ENCODE measurements at places on chromosomes 2 and 18.

- DNase-seq: peak; percentile 49
Measured at GRCh38 chr2:236180831-236181453, 12.8 kb upstream of the GBX2 start.

- DNase-seq: peak; percentile 91
Measured at GRCh38 chr2:239820836-239821693, 204.1 kb downstream of the NDUFA10 start.

GRCh38 chr2:227293531-227293930, 31.5 kb upstream of the MFF start:
- no peak for DNase-seq

DNA sequence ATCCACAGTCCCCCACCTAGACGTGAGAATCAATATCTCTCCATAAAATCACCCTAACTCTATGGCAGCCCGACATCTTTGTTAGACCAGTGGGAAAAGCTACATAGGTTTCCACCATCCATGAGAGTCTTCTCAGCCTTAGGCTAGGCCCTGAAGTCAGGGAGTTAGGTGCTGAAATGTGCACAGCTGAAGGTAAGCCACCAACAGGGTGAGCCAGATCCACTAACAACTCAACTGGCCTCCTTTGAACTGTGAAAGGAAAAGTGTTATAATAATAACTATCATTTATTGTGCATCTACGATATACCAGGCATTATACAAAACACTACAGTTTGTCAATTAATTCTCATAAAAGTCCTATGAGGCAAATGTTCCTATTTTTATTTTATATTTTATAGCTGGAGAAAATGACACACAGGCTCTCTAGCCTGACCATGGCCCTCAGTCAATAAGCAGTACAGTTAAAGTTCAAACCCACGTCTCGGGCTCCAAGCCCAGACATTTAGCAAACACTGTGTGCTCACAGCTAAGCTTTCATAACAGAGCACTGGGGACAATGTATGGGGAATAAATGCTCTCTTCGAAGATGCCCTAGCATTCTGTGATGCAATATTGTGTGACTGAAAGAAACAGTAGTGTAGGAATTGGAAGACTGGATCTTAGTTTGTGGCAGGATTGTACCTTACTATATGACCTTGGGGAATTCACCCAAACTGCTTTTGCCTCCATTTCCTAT, 11.2 kb upstream of the CYP27C1 start:
- DNase-seq: no peak

GRCh38 chr18:54210463-54210862, 14.0 kb downstream of the MBD2 start:
- DNase-seq: peak; percentile 59

GRCh38 chr2:27320958-27321543, 1.8 kb downstream of the MPV17 start:
- peak; percentile 70 for DNase-seq

GRCh38 chr2:31000970-31001369, 137.3 kb downstream of the GALNT14 start:
- DNase-seq: no peak

DNA sequence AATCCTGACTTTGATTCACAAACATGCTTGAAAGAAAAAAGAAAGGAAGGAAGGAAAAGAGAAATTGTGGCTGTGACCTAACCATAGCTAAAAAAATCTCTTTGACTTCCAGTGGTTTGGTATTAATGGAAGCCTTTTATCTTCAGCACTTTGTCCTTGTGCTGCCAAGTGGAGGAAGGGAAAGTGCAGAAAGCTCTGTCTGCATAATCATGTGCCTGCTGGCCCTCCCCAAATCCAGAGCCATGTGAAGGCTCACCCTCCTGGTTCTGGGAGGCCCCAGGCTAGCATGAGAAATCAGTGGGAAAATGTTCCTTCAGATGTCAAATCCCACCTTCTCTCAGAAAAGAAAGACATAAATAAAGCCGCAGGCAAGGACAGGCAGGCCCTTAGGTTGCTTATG, 48.3 kb upstream of the BMPR2 start:
- no peak for DNase-seq

- DNase-seq: no peak
Measured at GRCh38 chr2:238525990-238526389, 99.3 kb downstream of the ASB1 start.

GRCh38 chr2:18583905-18584607, 5.3 kb downstream of the NT5C1B start:
- no peak for DNase-seq

DNA sequence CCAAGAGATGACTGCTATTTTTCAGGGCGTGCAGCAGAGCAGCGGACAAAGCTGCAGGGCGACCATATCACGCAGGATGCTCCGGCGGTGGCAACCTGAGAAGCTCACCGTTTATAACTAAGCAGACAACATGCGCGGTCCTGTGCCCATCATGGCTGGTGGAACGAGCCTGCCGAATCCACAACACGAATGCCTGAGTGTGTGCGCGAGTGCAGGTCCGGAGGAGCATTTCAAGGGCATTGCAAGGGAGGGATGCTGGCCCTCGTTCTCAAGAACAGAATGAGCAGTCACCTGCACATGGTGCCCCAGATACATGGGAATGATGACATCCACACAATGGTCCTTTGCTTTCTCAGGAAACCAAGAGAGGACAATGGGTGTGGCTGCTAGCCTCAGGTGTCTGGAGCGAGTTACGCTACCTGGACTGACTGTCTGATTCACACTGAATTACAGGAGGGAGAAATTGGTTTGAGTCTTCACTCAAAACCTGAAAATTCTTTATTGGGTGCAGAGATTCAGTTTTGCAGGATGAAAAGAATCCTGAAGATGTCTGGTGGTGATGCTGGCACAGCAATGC, 39.8 kb downstream of the TBC1D8 start:
- DNase-seq: no peak

DNA sequence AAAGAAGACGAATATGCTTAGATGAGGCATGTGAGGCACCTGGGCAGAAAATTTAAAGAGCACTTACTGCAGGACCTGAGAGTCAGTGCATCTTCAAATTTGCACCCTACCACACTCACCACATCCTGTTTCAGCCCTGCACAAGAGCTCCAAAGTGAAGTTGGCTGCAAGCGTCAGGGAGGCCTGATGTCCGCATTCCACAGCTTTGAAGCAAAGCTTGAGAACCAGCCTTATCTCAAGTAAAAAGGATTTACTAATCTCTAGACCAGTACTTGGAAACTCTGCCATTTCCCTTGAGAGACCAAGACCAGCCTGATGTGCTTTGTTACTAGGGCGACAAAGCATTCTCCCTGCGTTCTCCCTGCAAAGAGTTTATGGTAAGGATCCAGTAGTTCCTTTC, 3.4 kb upstream of the ASNSD1 start:
- DNase-seq: no peak

DNA sequence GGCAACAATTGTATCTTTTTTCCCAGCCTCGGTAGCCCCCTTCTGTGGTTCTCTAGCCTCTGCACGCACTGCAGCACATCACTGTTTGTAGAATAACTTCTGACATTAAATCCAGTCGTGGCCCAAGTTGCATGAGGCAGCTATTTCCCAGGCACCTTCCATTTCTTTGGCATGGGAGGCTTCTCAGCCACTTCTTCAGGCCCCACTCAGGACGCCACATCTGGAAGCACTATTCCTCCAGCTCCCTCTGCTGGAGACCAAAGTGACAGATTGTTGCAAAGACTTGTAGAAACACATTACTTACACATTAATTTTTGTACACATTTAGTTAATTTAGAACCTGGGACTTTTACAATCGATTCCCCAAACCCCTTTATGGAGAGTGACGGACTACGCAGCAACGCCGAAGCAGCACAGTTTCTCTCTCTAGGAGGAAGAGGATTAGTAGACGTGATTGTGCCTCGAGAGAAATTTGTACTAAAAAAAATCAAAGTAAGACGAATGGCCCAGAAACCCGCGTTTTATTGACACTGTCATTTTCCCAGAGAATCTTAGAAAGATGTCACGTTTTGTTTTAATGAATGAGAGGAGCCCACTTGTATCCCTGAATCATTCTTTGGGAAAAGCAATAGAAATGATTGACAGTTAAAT, 57.8 kb upstream of the RGPD5 start:
- peak; percentile 19 for DNase-seq

DNA sequence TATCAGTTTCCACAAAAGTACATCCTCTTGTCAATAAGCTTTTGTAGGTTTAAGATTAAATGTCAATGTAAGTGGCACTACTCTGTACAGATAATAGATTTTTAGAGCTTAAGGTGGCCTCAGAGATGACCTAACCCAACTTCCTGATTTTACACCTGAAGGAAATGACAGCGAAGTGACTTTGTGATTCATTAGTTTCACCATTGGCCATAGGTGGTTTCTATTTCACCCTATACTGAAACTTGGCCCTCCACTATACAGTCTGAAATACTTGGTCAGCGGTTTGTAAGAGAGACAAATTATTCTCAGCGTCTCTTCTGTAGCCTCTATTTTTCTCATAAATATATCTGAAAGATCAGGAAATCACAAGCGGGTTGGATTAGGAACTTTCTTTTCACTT, 330.4 kb upstream of the FAM98A start:
- no peak for DNase-seq

DNA sequence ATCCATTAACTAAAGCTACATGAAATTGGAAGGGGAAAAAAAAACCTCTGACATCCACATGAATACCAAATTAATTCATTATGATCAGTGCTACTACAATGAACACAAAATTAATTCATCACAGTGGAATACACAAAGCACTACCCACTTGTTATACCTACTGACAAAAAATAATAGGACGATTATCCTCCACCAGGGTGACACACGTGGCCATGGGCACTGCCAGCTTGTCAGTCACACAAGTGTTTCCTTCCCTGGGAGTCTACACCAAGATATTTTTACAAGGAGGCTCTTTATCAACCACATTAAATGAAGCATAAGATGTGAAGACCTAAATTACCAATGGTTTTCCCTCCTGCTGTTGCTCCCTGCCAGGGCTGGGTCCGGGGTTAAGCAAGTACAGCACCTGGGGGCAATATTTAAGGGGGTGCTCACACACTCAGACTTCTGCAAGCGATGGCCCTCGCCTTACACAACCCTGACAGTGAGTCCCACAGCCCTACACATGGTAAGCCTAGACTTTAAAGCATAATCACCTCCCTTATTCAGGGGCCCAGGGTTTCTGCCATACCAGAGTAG, 90.1 kb downstream of the TCF4 start:
- no peak for DNase-seq

- DNase-seq: no peak
Measured at GRCh38 chr18:69538849-69539248, 138.2 kb downstream of the DOK6 start.

- DNase-seq: no peak
Measured at GRCh38 chr18:8856212-8856611, 150.9 kb downstream of the MTCL1 start.

DNA sequence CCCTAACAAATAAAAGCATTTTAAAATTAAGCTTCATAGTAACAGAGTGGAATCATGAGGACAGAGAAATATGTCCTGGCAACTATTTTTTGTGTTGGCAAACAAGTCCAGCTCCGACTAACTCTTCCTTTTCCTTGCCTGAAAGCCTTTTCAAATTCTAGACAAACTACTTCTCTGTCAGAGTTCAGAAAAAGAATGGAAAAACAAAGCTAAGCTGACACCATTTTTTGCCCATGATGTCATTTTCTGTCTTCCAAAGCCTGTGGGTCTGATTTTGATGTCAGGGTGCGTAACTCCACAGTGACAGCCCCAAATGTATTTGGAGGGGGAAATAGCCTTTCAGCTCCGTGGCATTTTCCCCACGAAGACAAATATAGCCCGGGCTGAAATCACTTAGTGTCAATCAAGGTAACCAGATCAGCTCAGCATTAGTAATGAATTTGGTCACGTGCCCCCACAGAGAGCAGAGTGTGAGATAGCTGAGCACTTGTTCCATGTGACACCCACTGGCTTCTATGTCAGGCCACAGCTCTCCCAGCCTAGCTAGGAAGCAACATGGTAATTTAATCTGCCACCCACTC, 233.0 kb upstream of the SIX2 start:
- DNase-seq: no peak

DNA sequence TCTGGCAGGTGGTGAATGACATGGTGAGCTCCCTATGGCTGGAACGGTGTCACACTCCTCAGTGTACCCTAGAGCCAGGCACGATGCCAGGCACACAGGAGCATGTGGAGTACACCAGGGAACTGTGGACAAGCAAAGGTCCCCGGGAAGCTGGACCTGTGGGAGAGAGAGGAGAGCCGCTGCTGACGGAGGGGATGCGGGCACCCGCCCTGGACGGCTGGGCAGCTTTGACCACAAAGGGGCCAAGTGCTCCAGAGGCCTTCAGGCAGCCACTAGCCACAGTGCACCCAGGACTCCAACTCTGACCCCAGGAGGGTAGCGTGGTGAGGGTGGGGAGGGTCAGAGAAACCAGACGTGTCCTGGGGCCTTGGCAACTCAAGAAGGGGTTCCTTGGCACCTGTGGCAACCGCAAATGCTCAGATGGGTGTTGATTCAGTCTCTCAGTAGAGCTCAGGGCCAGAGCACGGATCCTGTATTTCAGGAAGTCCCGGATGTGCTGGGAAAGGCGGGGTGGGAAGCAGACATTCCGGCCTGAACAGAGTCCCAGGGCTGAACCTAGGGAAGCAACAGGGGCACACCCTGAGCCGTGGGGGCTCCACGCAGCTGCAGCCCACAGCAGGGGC, 2.3 kb upstream of the MAB21L4 start:
- DNase-seq: no peak

DNA sequence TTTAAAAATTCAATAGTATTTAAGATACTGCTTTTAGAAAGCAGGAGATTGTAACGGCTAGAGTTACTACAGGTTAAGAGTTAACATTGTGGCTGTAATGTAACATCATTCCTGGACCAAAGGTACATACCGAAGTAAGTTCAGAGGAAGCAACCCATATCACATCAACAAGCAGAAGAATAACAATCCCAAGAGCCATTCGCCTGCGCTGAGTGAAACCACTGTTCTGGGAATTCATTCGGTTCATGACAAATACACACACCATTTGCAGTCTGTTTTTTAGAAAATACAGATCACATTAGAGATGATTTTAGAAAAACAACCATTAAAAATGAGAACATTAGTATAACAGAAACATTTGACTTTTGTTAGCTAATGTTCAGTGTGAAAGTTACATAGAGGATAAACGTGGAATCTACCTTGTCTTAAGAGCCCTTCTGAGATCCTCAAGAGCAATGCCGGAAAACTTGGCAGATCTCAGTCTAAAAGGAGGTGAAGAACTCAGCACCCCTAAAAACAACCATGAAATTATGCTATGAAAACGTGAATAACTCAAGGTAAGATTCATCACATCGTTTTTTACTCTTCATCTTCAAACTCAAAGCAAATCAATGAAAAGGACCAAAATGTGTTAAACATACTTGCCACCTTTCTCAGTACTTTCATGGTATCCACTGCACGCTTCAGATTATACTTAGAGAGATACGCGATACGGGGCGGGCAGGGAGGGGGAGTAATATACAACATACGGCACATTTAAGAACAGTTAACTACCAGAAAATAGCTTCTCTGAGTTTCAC, 1.2 kb downstream of the SLC35F5 start:
- peak; percentile 66 for DNase-seq

GRCh38 chr2:204282525-204282924, 262.8 kb upstream of the PARD3B start:
- no peak for DNase-seq

DNA sequence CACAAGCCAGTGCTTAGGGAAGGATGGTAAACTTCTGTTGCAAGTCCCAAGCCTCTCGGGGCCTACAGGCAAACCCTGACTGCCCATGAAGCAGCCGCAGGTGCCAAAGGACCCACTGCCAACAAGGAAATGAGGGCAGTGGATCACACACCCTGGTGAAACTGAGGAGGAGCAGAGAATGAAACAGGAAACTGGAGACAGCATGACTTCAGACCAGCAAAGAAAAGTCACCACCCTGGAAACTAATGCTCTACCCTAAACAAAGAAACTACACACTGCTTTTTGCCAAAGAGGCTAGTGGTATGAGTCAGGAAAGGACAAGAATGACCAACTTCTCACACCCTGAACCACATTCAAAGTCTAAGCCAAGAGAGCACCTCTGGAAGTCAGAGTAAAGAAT, 97.2 kb downstream of the MYO5B start:
- DNase-seq: no peak

Data from erythroblast (primary cell).